ENCODE measurements at places on chromosomes 16 and 17. TPM values are rescaled to one million over a fixed set of nuclear protein-coding genes. Genes with fewer than 3 reads are reported as not detected.

GRCh38 chr17:42918902-42919521 lies 18.4 kb downstream of the G6PC1 start:
- DNase-seq: no peak

DNA sequence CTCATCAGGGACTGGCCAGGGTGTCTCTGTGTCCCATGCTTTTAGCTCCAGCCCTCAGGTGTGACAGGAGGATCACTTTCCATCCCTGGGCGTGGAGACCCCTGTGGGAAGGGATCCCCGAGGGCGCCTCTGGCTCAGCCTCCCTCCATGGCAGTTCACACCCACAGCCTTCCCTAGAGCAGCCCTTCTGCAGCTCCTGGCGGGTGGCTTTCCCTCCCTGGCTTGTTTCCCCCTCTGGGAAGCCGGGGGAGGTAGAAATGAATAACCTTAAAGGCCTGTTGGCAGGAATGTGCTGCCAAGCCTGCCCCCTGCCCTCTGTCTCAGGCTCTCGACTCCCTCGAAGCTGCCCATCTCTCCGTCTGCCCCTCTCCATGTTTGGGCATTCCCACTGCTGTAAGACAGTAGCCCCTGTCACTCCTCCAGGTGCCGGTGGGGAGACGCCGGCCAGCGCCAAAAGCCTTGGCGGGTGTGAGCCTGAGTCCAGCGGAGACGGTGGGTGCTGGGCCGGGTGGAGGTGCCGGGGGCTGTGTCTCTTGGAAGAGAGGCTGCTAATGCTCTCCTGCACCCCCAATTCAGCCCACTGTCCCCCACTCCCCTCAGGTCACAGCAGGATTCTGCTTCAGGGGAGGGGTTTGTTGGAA lies 2.1 kb upstream of the ATP2A1 start:
- no peak for DNase-seq

DNA sequence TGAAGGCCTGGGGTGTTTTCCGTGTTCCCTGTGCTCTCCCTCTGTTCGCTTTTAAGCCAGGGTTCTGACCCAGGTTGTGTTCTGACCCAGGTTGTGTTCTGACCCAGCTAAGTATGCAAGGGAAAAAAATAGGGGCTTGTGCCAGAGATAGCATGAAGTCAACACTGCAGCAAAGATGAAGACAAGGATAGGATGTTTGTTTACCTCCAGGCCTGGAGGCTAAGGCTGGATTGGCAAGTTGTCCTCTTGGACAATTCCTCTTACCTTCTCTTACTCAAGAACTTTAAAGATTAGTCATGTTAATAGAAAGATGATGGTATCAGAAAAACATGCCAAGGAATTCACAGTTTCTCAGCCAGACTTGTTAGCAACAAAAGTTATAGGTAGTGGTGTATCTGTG lies 19.4 kb downstream of the LYRM9 start:
- DNase-seq: no peak

GRCh38 chr16:50173316-50173715 lies 20.2 kb downstream of the TENT4B start:
- DNase-seq: no peak

EFNB3 gene
- total RNA-seq: 0.08 TPM

- no peak for DNase-seq
Observed at GRCh38 chr16:77414752-77415231, 20.0 kb downstream of the ADAMTS18 start.

CCDC78 gene
- total RNA-seq: 5.8 TPM

- no peak for DNase-seq
Observed at GRCh38 chr16:81168406-81168805, 70.1 kb upstream of the BCO1 start.

GRCh38 chr16:11165349-11165748 lies 90.7 kb downstream of the SOCS1 start:
- DNase-seq: no peak

RHBDF1 gene
- 0.52 TPM for total RNA-seq

CFAP97D1 gene
- not detected for total RNA-seq

- no peak for DNase-seq
Observed at GRCh38 chr17:9703781-9704082, 58.4 kb downstream of the USP43 start.

CCL14 gene
- not detected for total RNA-seq
